Fibroblast of villous mesenchyme (primary cell): ENCODE measurements at places on chromosomes 4 and X. TPM values are rescaled to one million over a fixed set of nuclear protein-coding genes. Genes with fewer than 3 reads are reported as not detected.
A peak's percentile ranks its signal among the peaks of the same experiment; 100 is the strongest.

DNA sequence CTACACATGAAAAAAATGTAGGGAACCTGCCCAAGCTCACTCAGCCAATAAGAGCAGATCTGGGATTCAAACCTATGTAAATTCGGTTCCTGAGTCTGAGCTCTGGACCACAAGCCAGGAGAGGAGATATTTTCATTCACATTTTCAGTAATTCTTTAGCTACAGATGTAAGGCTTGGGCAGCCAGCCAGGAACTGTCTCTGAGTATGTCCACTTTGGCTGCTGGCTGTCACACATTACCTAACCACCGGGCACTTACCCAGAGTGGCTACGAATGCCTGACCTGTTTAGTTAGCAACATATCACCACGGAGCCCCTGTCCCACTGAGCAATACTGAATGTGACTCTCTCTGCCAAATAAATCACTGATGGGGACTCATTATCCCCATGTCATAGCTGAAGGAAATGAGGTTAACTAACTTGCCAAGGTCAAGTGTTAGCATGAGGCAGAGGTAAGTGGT, 15.3 kb downstream of the USP46 start:
- DNase-seq = peak; percentile 32

DNA sequence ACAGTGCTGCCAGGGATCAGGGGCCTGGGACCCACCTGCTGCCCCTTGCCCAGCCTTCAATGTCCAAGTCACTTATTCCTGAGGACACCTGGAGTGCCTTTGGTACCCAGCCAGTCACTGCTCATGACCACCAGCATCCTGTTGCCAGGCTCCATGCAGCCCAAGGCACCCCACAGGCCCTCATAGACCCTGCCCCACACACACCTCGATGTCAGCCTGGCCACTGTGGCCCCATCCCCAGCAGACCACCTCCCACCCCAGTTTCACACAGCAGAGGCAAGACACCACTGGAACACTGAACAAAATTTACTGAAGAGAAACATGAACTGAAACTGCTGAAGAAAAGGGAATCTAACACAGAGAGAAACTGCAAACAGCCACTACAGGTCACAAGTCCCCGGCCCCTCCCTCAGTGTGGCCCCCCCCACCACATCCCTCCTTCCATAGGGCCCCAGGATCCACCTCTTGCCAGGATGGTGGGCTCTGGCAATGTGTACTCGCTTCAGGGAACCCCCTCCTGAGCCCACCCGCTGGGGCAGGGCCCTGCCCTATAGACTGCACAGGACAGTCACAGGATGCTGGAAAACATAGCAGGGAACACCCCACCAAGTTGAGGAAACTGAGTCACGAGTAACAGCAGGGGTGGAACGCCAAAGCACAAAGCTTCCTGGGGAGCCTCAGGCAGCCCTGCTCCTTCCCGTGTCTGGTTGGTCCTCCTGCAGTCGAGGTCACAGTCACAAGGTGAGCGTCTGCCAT, 5.2 kb downstream of the PNMA5 start:
- no peak for DNase-seq

DNA sequence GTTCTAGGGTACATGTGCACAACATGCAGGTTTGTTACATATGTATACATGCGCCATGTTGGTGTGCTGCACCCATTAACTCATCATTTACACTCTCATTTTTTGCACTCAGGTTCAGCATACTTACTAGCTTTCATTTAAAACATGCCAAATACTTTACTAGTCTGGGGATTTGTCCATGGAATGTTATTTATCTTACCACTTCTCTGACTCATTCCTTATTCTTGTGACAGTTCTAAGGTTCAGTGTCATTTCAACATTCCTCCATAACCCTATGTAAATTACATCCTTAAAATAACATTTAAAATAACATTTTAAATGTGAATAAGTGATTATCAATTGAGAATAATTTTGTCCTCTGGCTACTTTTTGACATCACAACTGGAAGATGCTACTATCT, 19.5 kb upstream of the SYTL5 start:
- peak; percentile 53 for DNase-seq

GRCh38 chr4:110823251-110823650, 200.4 kb upstream of the PITX2 start:
- DNase-seq = peak; percentile 10

- DNase-seq = peak; percentile 64
Measured at GRCh38 chr4:118270492-118270891, 82.3 kb downstream of the PRSS12 start.

DNA sequence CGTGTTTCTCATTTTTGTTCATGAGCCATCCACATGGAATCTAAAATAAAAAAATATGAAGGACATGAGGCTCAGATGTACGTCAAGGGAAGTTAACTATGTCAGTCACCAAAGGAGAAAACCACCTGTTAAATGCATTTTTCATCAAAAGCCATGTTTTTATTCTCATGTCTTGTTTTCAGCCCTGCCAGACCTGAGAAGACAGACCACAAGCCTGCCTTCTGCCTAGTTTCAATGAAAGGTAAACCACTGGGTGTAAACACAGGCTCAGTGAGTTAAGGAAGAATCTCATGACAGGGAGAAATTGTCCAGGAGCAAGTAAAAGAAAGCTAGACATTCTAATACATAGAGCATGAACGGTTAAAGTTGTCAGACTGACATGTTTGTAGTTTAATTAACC, 52.3 kb upstream of the TNIP3 start:
- DNase-seq = peak; percentile 13

GRCh38 chrX:19852014-19853005, 35.1 kb downstream of the SH3KBP1 start:
- peak; percentile 52 for DNase-seq

GRCh38 chr4:29636961-29637360, 1083.2 kb upstream of the PCDH7 start:
- no peak for DNase-seq

DNA sequence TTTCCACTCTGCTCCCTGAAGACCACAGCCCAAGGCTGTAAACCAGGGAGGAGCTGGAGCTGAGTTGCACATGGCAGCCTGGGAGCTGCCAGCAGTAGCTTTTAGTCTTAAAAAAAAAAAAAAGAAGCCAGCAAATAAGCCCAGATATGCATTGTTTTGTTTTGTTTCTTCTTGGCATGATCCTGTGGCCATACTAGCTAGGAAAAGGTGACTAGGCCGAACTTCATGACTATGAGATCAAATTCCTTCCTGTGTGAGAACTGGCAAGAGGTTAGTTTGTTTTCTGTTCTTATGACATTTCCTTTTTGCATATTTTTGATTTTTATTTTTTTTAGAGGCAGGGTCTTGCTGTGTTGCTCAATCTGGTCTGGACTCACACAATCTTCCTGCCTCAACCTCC, 323.3 kb downstream of the DCTD start:
- DNase-seq = no peak

- DNase-seq = peak; percentile 51
Measured at GRCh38 chrX:136847874-136848273, 32.7 kb downstream of the RBMX start.

- DNase-seq = no peak
Measured at GRCh38 chr4:117162976-117163375, 77.6 kb upstream of the TRAM1L1 start.

GRCh38 chr4:1385373-1386340, 20.6 kb downstream of the NKX1-1 start:
- no peak for DNase-seq

The GAGE12H gene
- not detected in 2 replicates for total RNA-seq

The NLGN4X gene
- total RNA-seq = 0.86 and 0.97 TPM in 2 replicates
